T-helper 22 cell (primary cell): ENCODE measurements at places on chromosomes 1 and 21.

DNA sequence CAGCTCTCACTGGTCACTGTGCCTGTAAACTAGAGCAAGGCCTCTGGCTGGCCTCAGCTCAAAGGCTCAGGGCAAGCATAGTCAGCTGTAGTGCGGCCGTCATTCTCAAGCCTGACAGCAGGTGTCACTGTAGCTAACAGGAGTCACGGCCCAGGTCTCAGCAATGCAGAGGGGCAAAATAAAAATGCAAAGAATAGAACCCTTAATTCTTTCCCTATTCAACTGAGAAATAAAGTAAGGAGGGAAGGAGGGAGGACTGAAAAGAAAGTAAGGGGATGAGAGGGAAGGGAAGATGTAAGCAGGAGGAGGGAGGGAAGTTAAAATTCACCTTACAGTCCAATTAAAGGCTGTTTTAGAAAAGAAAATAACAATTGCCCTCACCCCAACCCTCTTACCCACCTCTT is 106.1 kb downstream of the KIAA0319L start:
- peak; percentile 36 for DNase-seq

DNA sequence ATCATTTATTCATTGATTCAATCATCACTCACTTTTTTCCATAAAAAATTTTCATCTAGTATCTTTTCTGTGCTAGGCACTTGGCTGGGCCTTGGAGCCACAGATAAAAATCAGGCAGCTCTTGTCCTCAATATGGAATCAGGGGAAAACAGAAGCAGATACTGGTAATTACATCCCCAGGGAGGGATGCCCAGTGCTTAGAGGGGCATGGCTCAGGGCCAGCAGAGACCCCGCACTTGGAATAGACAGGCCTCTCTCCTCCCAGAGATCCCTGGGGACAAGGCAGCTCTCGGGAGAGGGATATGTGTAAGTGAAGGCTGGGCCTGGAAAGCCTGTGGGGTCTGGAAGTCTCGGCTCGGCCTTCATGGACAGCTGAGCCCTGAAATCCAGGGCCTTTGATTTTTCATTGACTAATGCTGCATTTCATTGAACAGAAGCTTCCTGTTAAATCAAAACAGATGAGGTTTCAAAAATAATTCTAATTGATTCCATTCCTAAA is 180.4 kb downstream of the FOXD2 start:
- DNase-seq: no peak

- no peak for DNase-seq
These were observed 6.6 kb upstream of the CD48 start for GRCh38 chr1:160718210-160718609.

DNA sequence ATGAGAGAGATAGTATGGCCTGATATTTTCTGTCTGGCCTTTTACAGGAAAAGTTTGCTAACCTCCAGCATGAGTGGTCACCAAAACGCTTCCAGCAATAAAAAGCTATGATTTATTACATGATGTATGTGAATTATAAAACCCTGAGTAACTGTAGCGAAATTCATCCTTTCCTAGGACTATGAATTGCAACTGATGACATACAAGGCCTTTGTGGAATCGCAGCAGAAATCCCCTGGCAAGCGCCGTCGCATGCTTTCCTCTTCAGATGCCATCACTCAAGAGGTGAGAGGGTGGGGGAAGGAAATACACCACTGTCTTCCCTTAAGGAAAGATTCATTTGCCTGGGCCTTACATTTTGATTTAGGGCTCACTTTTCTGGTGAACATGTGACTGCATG is 117.9 kb downstream of the MACF1 start:
- DNase-seq: no peak

- no peak for DNase-seq
These were observed 23.2 kb downstream of the ADORA1 start for GRCh38 chr1:203150511-203151297.

DNA sequence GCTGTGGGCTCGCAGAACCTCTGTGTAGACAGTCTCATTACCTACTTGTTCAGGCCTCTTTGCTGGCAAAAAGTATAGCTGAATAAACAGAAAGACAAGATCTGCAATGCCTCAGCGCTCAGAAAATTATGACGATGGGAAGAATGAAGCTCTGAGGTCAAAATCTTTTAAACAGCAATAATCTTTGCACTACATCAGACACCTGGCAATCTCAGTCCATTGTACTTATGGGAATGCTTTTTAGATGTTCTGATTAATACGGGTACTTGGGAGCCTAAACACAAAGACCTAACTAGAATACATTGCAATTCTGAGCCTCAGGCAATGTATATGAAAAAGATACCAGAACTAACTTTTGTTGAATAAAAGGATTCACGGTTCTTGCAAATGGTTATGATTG is 410.7 kb downstream of the SMYD3 start:
- no peak for DNase-seq

DNA sequence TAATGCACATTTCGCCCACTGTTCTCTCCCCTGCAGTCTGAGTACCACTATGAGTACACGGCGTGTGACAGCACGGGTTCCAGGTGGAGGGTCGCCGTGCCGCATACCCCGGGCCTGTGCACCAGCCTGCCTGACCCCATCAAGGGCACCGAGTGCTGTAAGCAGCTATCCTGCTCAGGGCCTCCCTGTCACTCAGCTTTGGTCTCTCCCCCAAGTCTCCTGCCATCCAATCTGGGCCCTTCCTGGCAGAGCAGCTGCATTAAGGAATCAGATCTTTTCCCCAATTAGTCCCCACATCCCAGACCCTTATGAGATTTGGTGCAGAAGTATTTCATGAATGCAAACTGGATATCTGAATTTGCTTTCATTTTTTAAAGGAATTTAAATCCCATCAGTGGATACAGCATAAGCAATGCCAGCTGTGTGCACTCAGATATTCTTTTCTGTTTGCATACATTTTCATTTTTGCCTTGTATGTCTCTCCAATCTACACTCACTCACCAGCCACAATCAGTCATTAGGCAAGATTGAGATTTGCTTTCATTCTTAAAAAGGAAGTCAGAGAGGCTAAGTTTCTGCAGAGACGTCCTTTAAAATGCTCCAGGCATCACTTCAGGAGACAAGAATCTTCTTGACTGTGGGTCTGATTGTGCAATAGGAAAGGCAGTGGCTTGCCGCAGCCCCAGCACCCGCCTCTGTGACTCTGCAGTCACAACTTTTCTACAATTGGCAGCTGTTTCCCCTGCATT is 48.1 kb downstream of the ELAPOR1 start:
- DNase-seq: no peak

GRCh38 chr1:198297281-198297680 is 140.5 kb downstream of the NEK7 start:
- no peak for DNase-seq

DNA sequence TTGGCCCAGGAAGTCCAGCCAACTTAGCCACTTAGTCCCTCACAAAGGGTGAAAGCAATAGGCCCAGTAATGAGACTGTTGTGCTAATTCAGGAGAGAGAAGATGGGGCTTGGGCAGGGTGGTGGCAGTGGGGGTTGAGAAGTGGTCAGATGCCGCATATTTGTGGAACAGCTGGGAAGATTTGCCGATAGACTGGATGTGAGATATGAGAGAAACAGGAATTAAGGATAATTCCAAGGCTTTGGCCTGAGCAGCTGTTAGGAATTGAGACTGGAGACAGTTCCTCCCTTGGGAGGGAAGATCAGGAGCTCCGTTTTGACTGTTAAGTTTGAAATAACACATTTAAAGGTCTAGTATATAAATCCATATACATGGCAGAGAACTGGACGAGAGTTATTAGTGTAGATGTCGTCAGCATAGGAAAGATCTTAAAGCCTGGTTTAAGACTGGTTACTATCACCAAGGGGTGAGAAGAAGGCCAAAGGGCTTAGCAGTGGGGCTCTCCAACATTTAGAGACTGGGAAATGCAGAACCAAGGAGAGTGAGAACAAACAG is 323.7 kb upstream of the FAM78B start:
- no peak for DNase-seq

- DNase-seq: no peak
These were observed 163.4 kb upstream of the SGIP1 start for GRCh38 chr1:66370462-66370971.

GRCh38 chr1:230176326-230176725 is 109.3 kb downstream of the GALNT2 start:
- DNase-seq: no peak

DNA sequence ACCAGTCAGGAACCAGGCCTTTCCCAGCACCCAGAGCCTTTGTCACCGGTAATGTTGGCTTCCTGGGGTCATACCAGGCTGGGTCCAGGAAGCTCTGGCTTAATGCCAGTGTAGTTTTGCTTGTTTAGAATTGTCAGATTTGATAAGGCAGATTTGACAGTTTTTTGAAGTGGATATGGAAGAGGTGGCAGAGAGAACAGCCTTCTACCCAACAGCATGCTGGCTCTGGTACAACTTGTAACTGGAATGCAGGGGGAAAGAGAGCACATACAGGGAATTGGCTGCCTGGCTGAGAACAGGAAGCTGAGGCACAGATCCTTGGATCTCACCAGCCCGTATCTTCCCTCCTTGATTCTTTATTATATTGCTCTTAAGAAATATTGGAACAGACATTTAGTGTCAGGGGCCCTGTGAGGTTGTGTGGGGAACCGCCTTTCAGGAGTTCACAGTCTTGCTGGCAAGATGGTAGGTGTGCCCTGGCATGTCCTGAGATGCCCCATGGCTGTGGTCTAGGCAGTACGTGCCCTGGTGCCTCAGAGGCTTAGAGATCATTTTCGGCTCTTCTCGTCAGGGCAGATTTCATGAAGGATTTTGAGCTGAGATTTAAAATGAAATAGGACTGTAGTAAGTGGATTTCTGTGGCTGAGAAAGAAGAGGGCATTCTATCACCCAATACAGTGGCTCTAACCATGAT is 227.0 kb downstream of the PBX1 start:
- no peak for DNase-seq

DNA sequence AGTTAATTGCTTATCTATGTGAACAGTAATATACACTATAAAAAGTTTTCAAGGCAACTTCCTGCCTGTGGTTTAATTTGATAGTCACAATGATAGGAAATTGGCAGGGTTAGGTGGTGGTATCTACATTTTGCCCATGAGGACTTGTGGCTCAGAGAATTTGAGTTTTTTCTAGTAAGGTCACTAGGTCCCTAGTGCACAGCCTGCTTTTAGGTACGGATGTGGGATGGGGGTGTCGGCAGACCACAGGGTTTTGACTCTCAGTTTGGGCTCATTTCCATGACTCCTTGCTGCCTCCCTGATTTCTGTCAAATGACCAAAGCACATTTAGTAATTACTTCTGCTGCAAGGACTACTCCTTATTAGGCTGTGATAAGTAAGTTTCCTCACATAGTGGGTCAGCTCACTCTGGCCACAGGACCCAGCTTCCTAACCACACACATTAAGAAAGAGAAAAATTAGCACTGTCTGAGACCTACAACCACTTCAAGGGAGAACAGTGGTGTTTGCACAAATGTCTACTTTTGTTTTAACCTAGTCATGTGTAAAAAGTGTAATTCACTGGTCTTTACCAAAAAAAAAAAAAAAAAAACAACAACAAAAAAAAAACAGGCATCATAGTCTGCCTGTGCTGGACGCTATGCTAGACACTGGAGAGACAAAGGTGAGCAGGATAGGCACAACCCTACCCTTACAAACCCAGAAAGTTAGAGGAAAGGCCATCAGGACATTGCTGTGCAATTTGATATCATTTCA is 43.7 kb downstream of the MRPL39 start:
- DNase-seq: peak; percentile 24

GRCh38 chr21:33027401-33028286 is 1.9 kb downstream of the OLIG2 start:
- DNase-seq: no peak

DNA sequence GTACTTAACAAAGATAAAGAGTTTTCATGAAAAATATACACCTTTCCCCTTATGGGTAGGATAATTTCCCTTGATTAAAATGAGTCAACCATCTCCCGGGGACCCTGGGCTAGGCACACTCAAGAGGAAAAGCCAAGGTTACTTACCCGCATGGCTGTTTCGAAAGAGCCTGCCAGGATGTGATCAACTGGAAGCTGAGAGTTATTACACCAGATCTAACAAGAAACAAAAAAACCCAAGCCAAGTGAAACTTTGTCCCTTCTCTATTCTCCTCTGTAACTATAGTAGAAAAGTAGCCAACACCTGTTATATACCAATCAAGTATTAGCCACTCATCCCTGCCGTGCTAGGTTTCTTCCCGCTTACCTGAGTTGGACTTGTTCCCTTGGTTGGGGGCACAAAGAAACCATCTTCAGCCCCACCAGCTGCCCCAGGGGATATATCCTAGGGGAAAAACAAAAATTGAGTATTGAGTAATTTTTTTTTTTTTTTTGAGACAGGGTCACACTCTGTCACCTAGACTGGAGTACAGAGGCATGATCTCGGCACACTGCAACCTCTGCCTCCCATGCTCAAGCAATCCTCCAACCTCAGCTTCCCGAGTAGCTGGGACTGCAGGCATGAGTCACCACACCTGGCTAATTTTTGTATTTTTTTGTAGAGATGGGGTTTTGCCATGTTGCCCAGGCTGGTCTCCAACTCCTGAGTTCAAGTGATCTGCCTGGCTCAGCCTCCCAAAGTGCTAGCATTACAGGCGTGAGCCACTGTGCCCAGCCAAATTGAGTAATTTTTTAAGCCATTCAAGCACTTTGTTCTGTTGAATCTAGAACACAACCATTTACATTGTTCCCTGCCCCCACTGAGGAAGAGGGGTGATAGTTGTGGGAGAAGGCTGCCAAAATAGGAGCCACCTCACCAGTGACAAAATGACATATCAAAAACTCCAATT is 8.4 kb upstream of the PEX19 start:
- no peak for DNase-seq

GRCh38 chr1:17377325-17377953 is 5.4 kb downstream of the PADI6 start:
- no peak for DNase-seq

GRCh38 chr1:95366498-95366897 is 132.5 kb downstream of the RWDD3 start:
- no peak for DNase-seq

DNA sequence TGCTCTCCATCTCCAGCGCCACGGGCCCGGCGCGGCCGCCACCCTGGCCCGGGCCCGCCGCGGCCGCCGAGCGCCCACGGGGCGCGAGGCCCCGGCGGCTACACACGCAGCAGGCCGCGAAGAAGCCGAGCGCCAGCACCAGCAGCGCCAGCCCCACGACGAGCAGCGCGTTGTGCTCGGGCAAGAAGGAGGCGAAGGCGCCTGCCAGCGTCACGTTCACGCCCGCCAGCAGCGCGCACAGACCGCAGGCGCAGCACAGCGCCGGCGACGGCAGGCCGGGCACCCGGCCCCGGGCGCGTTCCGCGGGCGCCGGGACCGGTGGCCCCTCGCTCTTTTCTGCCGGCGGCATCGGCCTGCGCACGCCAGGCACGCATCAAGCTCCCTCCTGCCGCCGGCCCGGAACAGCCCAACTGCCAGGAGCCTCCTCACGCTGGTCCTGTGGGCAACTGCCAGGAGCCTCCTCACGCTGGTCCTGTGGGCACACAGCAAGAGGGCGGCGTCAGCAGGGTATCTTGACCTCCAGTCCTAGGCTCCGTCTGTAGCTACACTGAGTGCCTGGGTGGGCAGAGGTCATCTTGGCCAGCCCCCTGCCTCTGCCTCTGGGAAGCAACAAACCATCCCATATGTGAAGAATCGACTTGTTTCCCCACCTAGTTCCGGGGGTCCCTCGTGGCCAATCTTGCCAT is 18.1 kb downstream of the KNCN start:
- peak; percentile 19 for DNase-seq

GRCh38 chr1:36763771-36764170 is 270.5 kb downstream of the GRIK3 start:
- DNase-seq: no peak

GRCh38 chr1:178529364-178530036 is 16.6 kb downstream of the TEX35 start:
- DNase-seq: no peak
